ENCODE measurements at places on chromosomes 12 and 14. TPM values are rescaled to one million over a fixed set of nuclear protein-coding genes. Genes with fewer than 3 reads are reported as not detected.

- DNase-seq = no peak
These were observed 16.0 kb downstream of the EIF2B2 start for GRCh38 chr14:75018694-75019093.

DNA sequence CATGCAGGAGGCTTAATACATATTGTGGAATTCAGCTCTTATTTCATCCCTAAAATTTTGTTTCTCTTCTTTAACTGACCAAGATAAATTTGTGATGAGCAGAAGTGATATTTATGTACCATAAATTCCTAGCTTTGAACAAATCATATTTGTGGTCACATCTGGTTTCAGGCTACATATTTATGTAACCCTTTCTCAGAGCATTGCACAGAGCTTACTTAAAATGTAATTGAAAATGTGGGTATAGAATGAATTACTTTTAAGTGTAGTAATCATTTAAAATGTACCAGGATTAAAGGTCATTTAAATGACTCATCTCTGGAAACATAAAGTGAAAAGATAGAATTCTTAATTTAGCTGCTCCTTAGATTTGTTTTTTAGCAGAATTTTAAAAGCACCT, 129.9 kb upstream of the FRMD6 start:
- peak; percentile 66 for DNase-seq

DNA sequence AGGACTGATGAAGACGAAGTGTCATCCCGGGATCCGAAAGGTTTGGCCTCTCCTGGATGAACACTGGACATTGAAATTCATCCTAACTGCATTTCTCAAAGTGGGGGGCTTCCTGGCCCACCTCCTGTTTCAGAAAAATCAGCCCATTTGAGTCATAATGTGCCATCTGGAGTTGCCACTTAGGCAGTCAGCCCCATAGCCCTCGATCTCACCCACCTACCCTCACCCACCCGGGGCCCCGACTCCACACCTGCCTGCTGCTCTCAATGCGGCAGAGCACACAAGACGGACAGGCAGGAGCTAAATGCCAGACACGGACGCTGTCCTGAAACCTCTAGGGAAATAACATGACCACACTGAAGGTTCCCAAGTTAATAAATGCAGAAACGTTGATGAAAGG, 12.6 kb downstream of the DLK1 start:
- DNase-seq = no peak

DNA sequence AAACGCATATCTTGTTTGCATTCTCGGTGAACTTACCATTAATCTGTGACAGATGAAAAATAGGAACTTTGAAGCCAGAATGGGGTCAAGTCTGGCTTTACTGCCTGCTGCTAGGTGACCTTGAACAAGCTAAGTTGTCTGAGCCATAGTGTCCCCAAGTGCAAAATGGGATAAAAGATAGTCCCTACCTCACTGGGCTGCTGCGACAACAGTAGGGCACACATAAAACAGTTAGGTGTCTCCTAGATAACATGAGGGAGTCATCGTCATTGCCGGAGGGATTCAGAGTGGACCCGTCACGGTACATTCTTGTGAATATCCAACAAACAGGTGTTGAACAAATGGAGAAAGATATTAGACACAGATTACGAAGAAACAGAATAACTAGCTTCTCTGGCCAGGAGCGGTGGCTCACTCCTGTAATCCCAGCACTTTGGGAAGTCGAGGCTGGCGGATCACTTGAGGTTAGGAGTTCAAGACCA, 71.2 kb downstream of the NINJ2 start:
- DNase-seq = no peak

Gene B4GALNT3
- 1.9 TPM for polyA plus RNA-seq

DNA sequence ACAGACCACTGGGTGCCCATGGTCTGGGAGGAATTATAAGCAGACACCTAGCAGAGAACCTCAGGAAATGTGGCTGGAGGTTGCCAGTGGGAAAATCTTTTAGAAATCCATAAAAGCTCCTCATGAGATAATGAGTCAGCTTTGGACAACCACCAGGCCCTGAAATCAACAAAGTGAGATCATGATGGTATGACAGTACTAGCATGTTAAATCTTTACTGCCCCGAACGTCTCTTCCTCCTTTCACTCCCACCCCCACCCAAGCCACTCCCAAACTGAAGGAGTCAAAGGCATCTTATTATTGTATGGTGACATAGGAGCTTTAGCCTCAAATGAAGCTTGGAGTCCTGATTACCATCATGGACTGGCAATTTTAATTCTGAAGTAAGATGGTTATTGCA, 240.0 kb downstream of the DIO2 start:
- no peak for DNase-seq

- DNase-seq = no peak
These were observed 65.9 kb downstream of the PTPN21 start for GRCh38 chr14:88488897-88489296.

DNA sequence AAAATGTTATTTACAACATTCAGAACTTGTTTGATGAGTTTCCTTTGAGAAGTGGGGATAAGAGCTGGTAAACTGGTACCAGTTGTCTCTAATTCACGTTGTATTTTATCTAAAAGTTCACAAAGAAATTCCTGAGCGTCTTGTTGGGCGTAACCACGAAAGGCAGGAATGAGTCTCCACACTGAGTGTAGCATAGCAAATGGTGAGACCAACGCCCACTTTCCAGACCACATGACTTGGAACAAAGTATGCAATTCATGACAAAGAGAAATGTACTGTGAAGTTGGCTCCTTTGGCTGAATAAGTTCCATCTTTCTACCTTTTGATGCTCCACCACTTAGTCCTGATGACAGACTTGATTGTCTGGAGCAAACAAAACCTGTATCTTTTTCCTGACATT, 18.4 kb downstream of the USP44 start:
- DNase-seq = peak; percentile 62

- DNase-seq = no peak
These were observed 17.3 kb upstream of the TMEM233 start for GRCh38 chr12:119576118-119576810.

GRCh38 chr14:58865514-58866281, 227.9 kb downstream of the DACT1 start:
- DNase-seq = peak; percentile 9

Gene SERPINA10
- polyA plus RNA-seq = not detected

Gene CLEC1A
- not detected for polyA plus RNA-seq

Gene ERP27
- polyA plus RNA-seq = 0.12 TPM

GRCh38 chr12:54390176-54390667, 5.7 kb upstream of the ZNF385A start:
- peak; percentile 77 for DNase-seq

Gene SCARB1
- 122 TPM for polyA plus RNA-seq

Gene TTLL5
- polyA plus RNA-seq = 12.2 TPM

- no peak for DNase-seq
These were observed 82.3 kb downstream of the SLC38A4 start for GRCh38 chr12:46743456-46743855.

DNA sequence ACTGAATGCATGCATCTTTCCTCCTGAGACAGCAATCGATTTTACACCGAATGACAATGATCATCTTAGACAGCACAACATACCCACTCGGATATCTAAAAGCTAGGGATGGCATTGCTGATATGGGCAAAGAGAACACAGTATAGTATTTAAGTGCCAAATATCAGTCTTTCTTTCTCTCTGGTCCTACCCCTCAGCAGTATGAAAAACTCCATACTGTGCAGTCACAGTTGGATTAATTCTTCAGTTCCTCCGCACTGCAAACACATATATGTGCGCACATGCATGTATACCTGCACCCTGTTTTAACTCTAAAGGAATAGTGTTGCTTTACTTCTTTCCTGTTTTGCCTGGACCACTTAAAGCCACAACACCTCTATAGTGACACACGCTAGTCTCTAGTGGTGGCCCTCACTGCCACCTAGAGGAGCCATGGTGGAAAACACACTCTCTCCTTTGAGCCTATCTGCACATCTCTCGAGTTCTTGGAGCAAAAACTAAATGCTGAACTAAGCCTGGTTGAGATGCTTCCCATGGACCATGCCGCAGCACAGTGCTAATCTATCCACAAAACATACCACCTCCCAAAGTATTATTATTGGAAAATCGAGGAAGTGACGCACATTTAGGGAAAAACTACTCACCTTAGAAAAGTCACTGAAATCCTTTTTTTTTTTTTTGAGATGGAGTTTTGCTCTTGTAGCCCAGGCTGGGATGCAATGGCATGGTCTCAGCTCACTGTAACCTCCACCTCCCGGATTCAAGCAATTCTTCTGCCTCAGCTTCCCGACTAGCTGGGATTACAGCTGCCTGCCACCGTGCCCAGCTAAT, 11.9 kb downstream of the TMEM52B start:
- DNase-seq = peak; percentile 60

Gene CNPY2
- polyA plus RNA-seq = 108 TPM

Gene COL2A1
- polyA plus RNA-seq = 0.78 TPM

- no peak for DNase-seq
These were observed 73.1 kb downstream of the ZFP36L1 start for GRCh38 chr14:68719634-68720384.

GRCh38 chr12:81203671-81204204, 125.9 kb downstream of the ACSS3 start:
- DNase-seq = no peak

Measured in mammary epithelial cell (primary cell).